ENCODE measurements at places on chromosomes 7 and 10.
A peak's percentile ranks its signal among the peaks of the same experiment; 100 is the strongest.

GRCh38 chr10:24306507-24306875 is 97.6 kb downstream of the KIAA1217 start:
- DNase-seq = no peak

DNA sequence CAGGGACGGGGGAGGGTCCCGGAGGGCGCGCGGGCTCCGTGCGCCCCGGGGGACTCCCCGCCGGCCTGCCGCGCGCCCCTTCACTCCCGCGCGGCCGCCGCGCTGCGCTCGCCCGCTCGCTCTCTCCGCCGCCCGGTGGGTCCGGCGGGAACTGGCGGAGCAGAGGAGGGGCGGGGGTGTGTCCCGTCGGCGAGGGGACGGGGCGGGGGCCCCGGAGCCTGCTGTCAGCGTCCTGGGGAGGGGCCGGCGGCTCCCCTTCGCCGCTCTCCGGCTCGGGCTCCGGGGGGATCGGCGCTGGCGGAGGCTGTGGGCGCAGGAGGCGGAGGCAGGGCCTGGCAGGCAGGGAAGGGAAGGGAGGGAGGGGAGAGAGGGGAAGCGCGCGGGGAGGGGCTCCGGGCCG is at the start of gene SH3PXD2A:
Gene SH3PXD2A (minus strand): TSS at position 153 of the 400 bp plus-strand sequence. CDS start 310 bp downstream, outside the sequence.
- no peak for DNase-seq

- DNase-seq = no peak
These were observed 14.1 kb downstream of the OGDHL start for GRCh38 chr10:49748006-49748405.

DNA sequence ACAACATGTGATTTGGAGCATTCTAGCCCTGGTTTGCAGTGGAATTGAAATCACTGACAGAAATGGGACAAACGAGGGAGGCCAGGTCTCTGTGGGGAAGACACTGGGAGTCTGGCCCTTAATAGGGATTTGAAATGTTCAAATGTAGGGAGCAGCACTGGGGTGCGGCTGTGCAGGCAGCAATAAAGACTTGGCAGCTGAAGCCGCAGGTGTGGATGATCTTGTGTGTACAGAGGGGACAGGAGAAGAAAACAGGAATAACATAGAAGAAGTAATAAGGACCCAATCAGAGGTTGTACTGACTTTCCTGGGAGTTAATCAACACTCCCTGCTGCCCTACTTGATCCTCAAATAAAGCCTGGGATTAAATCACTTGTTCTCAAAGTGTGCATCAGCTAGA is 127.6 kb upstream of the PTN start:
- DNase-seq = no peak

- no peak for DNase-seq
These were observed 28.5 kb upstream of the NUB1 start for GRCh38 chr7:151312831-151313809.

GRCh38 chr7:75650681-75651080 is 88.1 kb downstream of the HIP1 start:
- no peak for DNase-seq

GRCh38 chr10:77120012-77120411 is 517.6 kb downstream of the KCNMA1 start:
- DNase-seq = no peak

GRCh38 chr10:89373916-89374711 is 3.7 kb upstream of the IFIT1B start:
- DNase-seq = no peak

- DNase-seq = no peak
These were observed 47.7 kb upstream of the MDFIC start for GRCh38 chr7:114874170-114874569.

- no peak for DNase-seq
These were observed 58.9 kb downstream of the PIP4K2A start for GRCh38 chr10:22655312-22655981.

- no peak for DNase-seq
These were observed 7.4 kb downstream of the PPRC1 start for GRCh38 chr10:102140218-102140617.

- DNase-seq = no peak
These were observed 37.3 kb upstream of the MAP3K8 start for GRCh38 chr10:30396698-30397097.

DNA sequence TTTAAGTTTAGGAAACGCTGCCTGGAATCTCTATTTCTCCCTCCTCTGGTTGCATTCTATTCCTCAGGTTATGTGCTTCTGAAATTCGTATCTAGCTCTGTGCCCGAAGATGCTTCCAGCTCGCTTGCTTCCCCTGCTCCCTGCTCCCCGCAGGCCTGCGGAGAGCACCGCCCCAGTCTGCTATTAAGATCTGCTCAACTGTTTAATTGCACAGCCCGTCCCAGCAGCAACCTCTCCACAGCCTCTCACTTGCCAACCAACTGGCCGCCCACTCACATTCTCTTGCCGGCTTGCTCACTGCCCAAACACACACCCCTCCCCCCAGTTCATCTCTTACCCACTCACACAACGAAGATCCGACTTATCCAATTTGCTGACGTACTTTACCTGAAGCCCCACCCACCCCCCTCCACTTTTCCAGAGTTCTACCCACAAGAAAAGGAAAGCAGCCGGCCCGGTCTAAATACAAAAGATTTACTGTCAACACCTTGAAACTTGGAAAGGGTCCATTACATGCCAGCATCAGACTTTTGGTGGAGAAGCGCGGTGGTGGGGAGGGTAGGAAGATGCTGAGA is 167.3 kb upstream of the KLF14 start:
- peak; percentile 79 for DNase-seq

DNA sequence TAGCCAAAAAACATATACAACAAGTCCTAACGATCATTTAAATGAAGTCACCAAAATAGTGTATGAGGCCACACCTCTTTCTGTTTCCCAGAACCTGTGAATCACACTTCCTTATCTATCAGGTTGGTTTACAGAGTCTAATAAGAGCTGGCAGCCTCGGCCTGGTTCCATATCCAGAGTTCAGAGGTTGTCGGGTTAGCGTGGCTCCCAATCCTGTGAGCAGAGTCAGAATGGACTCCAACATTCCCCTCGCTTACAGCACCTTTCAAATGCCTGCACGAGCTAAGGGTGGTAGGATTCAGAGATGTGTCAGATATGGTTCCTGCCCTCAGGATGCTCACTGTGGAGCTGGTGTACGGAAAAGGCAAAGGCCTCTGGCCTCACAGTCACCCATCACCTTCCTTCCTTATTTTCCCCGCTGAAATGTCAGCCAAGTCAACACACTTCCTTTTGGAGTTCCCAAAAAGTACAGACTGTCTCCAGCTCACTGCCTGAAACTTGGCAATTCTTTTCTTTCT is 6.0 kb downstream of the IL15RA start:
- DNase-seq = no peak

DNA sequence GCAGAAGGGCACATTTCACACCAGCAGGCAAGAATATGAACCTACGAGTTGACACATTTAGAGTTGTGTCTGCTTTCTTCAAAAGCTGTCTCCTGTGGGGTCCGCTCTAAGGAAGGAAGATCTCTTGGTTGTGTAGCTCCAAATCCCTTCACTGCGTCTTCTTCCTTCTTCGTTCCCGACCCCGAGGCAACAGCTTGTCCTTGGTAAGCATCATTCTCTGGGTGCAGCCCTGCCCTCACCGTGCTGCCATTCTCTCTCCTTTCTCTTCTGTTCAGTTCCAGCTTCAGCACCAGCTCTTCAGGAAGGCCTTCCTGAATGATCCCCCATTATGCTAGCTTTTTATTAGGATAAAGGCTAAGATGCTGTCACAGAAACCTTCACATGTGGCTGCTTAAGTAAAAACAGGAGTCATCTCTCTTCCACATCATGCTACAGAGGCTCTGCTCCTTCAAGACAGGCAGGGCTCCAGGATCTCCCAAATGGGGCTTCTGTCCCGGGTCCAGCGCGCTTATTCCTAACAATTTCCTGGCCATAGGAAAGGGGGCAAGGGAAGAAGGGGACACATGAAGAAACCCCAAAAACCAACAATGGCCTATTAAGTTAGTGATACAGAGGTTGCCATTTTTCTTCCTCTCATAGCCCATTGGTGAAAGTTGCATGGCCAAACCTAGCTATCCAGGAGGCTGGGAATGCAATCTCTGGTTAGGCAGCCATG is 52.2 kb upstream of the SHH start:
- DNase-seq = no peak

DNA sequence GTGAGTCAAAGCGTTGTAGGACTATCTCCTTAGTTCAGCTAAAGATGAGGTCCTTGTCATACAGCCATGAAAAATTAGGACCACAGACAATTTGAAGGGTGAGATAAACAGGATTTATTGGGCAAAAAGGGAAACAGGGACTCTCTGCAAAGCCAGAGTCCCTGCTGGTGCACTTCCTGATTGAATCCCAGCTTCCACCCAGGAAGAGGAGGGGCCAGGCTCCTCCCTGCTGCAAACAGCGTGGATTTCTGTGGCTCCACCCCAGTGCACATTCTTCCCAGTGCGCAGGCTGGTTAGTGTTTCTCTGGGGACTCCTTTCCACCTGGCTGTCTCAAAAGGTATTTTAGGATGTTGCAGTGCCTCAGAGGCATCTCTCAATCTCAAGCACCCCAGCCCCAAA is 165.4 kb upstream of the YAE1 start:
- no peak for DNase-seq

DNA sequence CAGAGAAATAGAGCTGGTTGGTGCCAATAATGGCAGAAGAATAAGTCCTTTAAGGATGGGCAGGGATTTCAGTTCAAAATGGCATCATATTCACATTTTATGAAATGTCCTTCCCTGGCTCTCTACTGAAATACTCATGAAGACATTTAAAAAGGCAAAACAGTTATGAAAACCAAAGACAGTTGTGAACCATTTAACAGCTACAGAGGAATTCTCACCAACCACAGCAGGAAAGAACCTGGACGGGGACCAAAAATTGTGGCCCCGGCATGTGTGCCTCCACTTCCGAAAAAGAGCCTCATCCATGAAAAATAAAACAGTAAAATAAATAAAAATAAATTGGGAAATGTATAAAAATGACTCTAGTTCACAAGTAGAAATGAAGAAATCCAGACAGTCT is 539.5 kb downstream of the SUGCT start:
- DNase-seq = no peak

DNA sequence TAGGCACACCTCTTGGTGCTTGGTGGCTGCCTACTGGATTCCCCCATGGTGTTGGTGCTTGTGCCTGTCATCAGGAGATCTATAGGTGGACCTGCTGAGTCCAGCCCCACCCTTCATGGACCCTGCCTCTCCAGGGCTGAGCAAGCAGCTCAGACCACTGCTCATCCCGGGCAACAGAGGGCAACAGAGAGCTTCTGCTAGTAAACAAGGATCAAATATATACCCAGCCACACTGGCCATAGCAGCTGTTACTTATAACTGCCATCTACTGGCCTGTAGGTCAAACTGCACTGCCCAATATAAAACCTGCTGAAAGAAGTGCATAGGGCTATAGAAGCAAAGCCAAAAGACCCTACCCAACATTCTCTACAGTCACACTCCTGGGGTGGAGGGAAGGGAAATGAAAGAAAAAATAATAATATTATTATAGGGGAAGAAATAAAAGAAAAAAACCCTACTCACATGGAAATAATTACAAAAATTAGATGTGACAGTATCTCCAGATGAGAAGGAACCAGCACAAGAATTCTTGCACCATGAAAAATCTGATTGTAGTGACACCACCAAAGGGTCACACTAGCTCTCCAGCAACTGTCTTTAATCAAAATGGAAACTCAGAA is 54.9 kb upstream of the ZNF800 start:
- peak; percentile 71 for DNase-seq
